Naive B cell (primary cell): ENCODE measurements at places on chromosomes 13 and 19. TPM values are rescaled to one million over a fixed set of nuclear protein-coding genes. Genes with fewer than 3 reads are reported as not detected.
A peak's percentile ranks its signal among the peaks of the same experiment; 100 is the strongest.

- no peak for DNase-seq
Observed at GRCh38 chr13:40158218-40158617, 502.8 kb downstream of the COG6 start.

ZNF497 gene
- 0.23 TPM for polyA plus RNA-seq

DNA sequence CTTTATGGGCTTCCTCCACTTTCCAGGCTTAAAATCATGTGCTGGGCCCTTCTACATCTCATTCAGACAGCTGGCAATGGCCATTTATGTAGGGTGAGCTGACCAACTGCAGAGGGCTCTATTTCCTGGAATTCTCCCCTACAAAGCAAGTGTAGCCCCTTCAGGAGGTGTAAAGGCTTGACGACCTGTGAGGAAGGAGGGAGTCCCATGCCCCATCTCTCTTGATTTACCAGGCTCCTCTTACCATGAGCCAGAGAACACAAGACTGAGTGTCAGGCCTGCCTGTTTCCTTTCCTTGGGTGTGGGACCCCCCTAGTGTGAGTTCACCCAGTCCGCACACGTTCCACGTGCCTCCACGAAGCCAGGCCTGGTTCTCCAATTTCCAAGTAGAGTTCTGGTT, 16.6 kb downstream of the ZNF536 start:
- DNase-seq: no peak

GRCh38 chr19:39409208-39410016, 2.8 kb downstream of the ZFP36 start:
- peak; percentile 81 for DNase-seq

GRCh38 chr13:32022311-32022710, 9.3 kb upstream of the FRY start:
- DNase-seq: no peak

DNA sequence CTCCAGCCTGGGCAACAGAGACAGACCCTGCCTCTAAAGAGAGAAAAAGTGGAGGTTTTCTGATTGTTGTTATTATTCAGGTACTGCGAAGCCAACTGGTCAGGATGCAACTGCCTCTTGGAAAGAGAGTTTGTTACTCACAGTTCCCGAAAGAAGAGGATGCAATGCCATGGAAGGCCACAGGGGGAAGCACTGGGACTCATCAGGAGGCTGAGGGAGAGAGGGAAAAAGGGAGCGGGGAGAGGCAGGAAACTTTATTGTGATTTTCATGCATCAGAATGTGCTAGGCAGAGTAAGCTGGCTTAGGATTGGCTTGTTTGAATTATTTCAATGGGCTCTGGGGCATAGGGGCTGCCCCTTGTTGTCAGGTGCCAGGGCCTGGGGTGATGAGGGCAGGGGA, 27.6 kb downstream of the MYO9B start:
- DNase-seq: no peak

PRKACA gene
- not detected for polyA plus RNA-seq

KLC3 gene
- not detected for polyA plus RNA-seq

C19orf85 gene
- polyA plus RNA-seq: not detected

EPN1 gene
- polyA plus RNA-seq: 14.0 TPM

SH2D3A gene
- polyA plus RNA-seq: 22.6 TPM

DNA sequence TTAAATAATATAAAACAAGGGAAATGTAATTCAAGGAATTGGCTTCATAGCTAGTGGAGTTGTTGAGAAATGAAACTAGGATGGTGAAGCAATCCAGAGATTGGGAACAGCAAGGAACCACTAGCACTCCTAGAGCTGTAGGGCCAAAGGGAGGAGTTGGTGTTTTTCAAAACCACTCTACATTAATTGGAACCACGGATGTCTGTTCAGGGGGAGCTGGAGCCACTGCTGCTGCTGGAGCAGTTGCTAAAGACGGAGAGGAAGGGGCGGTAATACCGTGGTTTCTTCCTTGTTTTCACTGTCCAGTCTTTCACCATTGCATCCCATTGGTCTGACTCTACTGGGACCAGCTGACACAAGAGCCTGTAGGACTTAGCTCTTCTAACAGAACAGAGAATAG, 8.5 kb downstream of the DNAJC15 start:
- DNase-seq: no peak

GRCh38 chr13:106028911-106029310, 506.6 kb downstream of the EFNB2 start:
- DNase-seq: no peak

DNA sequence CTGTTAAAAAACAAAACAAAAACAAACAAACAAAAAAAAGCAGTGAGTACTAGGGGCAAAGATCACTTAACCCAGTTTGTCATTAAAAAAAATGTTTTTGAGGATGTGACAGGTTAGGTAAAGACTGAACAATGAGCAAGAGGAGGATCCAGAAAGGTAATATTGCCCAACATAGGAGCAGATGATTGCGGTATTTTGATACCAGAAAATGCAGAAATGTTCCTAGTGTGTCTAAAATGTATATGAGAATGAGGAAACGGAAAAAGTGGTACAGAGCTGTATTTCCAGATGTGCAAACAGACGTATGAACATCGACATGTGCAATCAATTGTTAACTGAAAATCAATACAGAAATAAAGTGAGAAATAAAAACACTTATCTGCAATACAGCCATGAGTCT, 4.9 kb upstream of the LILRA4 start:
- DNase-seq: no peak

CLEC11A gene
- polyA plus RNA-seq: 0.71 TPM

- no peak for DNase-seq
Observed at GRCh38 chr19:30447553-30447870, 75.3 kb downstream of the ZNF536 start.

- DNase-seq: no peak
Observed at GRCh38 chr19:53991224-53992113, at the start of gene CACNG6. Gene CACNG6, plus strand, starts transcription at chr19:53991637. Its CDS starts 1,241 bp downstream, at chr19:53992878.

DNA sequence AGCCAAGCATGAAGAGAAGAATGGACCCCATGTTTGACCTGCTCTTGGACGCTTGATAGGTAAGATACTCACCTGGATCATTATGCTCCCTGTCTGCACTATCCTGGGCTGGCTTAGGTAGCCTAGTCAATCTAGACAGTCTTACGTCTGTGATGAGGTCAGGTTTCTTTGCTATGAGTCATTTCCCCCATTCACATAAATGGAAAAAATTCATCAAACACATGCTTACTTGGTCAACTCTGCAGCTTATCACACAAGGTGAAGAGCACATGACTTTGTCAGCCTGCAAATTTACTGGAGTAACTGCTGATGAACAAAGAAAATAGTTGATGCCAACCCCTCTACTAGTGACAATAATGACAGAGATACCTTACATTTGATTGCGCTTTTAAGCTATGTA, 170.0 kb downstream of the NUFIP1 start:
- no peak for DNase-seq

DNA sequence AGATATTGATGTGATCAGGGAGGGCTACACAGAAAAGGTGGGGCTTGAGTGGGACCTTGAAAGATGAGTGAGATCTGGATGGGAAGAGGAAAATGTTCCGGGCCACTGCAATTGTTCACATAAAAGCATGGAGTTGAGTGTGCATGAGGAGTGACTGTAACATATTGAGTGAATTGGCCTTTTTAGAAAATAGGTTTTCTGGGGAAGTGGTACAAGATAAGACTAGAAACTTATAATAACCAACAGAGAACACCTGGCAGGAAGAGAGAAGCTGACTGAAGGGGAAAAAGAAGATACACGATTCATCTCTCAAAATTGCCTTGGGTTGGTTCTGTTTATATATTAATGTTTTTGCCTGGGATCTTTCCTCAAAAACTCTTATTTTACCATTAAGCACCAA, 32.2 kb downstream of the SLC10A2 start:
- DNase-seq: no peak

PSG2 gene
- polyA plus RNA-seq: not detected

- DNase-seq: no peak
Observed at GRCh38 chr13:63025741-63026140, 1610.1 kb upstream of the PCDH20 start.

GRCh38 chr13:44045180-44045562, 165.5 kb downstream of the LACC1 start:
- no peak for DNase-seq

DNA sequence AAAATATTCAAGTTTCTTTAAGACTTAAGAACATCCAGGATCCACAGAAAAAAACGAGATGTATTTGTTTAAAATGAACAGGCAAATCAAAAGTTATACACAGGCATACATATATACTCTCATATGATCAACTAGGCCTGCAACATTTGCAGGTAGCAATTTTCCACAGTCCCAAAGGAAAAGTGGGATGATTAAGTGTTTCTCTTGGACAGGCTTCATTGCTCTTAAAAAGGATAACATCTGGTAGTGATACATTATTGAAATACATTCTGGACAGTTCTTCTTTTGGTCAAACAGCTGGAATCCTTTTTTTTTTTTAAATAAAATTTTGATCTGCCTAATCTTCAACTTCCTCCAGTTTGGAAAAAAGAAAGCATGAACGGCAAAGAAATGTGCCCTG, 114.8 kb upstream of the TDRD3 start:
- no peak for DNase-seq

DNA sequence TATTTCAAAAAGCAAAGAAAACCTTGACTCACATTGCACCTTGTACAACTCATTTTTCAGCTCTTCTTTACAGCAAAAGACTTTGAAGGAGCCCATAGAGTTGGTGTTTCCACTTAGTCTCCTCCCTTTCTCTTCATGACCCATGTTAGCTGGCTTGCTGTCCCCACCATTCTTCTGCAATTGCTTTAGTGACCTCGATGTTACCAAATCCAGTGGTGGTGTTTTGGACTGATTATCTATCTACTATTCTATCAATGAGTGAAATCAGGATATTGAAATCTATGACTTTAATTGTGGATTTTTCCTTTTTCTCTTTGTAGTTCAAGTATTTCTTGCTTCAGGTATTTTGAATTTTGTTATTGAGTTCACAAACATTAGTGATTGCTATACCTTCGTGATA, 197.3 kb downstream of the GPC5 start:
- no peak for DNase-seq

DNA sequence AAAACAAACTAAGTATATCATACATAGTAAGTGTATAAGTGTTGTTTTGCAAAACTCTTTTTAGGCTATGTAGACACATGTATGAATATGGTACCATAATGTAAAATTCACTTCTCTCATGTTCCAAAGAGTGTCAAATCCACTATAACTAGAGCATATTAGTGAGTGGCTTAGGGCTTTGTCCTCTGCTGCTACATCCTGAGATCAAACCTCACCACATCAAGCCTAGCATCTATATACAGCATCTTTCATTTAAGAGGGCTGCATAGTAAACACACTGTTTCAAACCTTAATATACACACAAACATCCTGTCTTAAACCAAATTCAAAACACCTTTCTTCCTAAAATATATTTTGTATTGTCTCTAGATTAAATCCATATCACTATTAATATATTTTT, 38.7 kb downstream of the ELF1 start:
- DNase-seq: no peak

DNA sequence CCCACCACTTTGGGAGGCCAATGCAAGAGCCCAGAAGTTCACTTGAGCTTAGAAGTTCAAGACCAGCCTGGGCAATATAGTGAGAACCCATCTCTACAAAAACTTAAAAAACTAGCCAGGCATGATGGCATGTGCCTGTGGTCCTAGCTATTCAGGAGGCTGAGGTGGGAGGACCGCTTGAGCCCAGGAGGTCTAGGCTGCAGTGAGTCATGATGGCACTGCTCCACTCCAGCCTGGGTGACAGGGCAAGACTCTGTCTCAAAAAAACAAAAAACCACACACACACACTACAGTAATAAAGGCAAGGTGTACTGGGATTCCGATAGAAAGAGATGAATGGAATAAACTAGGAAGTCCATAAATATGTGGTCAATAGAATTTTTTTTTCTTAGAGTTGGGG, 35.6 kb downstream of the CYP2F1 start:
- no peak for DNase-seq

- no peak for DNase-seq
Observed at GRCh38 chr19:46953955-46954501, 65.6 kb upstream of the NPAS1 start.

PRR19 gene
- 0.51 TPM for polyA plus RNA-seq

NTF4 gene
- not detected for polyA plus RNA-seq

TMPRSS9 gene
- polyA plus RNA-seq: not detected

DNA sequence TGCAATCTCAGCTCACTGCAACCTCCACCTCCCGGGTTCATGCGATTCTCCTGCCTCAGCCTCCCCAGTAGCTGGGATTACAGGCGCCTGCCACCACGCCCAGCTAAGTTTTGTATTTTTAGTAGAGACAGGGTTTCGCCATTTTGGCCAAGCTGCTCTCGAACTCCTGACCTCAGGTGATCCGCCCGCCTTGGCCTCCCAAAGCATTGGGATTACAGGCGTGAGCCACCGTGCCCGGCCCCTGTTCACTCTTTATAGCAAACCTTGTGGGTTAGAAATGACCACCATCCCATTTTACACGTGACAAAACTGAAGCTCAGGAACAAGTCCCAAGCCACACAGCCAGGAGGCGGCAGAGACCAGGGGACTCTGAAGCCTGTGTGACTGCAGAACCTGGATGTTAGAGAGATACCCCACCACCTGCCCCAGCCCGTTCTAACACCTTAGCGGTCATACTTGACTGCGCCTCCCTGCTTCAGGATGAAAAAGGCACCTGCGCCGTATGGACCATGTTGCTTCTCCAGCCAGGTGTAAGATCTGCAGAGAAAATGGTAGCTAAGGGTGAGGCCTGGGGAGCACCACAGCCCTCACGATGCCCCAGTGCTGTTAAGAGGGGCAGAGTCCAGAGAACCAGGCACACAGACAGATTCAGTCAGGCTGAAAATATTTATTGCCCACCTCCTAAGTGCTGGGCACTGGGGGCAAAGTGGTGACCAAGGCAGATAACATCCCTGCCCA, 3.6 kb downstream of the DMAC2 start:
- no peak for DNase-seq

- DNase-seq: no peak
Observed at GRCh38 chr13:109595471-109595870, 190.9 kb downstream of the IRS2 start.
